ENCODE measurements at places on chromosomes 7 and 10. TPM values are rescaled to one million over a fixed set of nuclear protein-coding genes. Genes with fewer than 3 reads are reported as not detected.

CACNB2 gene
- total RNA-seq = not detected

TRIM50 gene
- total RNA-seq = not detected

NKX2-3 gene
- 1.2 TPM for total RNA-seq

PHYHIPL gene
- not detected for total RNA-seq

AKR1C4 gene
- not detected for total RNA-seq

TAS2R3 gene
- total RNA-seq = not detected

AKR1B15 gene
- not detected for total RNA-seq

SLC13A4 gene
- not detected for total RNA-seq

ALOX5 gene
- total RNA-seq = 2.0 TPM

CPA2 gene
- total RNA-seq = not detected

INMT gene
- total RNA-seq = not detected

DNA sequence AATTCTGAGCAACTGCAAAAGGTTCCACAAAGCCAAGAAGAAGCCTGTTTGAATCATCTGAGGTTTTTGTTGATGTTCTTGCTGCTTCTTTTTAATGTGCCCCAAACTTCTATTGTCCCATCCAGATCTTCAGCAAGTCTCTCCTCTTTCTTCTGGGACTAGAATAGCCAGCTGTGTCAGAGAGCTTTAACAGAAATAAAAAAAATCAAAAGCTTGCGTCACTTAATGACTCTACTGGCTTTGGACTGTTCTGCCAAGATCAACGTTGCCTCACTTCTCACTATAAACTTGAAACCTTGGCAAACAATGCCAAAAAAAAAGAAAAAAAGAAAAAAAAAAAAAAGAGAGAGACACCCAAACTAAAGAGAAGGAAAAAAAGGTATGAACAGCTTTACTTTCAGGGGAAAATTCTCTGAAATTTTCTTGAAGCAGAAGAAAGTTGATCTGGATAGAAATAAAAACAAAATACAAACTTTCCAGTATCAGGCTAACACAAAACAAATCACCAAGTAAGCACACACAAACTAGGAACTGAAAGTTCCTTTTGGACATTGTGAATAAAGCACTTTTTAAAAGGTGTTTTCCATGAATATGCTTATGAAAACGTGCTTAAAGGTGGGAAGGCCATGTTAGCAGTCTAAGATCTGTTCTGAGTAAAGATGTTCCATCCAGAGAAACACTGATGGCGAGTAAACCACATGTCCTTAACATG lies 14.8 kb downstream of the USP54 start:
- no peak for DNase-seq

DNA sequence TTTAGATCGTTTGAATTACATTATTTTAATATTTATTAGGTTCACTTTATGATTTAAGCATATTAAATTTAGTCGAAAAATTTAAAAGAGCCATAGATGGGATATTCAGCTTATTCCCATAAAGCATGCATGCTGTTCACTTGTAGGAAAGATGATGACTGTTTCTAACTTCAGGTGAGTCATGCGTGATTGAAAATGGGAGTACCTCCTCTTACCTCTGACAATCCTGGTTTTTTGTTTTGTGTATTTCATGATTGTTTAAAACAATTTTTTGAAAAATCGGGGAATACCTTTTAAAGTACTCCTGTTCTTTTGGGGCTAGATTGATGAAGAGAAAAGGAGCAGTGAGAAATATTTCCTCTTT lies 1.4 kb downstream of the TNKS2 start:
- DNase-seq = peak; percentile 26

DNA sequence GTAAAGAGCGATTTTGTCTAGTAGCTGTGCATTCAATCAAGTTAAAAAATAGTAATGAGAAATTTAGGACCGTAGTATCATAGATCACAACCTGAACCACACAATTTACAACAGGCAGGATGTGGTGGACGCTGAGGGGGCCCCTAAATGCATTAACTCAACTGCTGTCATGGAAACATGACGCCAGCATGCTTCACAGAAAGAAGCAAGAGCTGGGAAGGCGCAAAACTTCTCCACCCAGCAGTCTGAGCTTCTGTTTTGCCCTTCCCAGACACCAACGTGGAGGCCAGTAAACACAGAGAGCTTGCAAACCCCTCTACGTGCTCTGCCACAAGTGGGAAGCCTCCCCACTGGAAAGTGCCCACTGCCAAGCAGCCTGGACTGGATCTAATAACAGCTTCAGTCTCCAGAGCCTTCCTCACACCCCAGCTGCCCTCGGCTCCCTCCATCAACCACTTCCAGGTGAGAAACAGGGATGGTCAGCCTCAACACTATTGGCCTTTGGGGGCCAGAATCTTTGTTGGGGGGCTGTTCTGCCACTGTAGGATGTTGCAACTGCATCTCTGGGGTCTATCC lies 151.8 kb downstream of the SFMBT2 start:
- DNase-seq = peak; percentile 35

DNA sequence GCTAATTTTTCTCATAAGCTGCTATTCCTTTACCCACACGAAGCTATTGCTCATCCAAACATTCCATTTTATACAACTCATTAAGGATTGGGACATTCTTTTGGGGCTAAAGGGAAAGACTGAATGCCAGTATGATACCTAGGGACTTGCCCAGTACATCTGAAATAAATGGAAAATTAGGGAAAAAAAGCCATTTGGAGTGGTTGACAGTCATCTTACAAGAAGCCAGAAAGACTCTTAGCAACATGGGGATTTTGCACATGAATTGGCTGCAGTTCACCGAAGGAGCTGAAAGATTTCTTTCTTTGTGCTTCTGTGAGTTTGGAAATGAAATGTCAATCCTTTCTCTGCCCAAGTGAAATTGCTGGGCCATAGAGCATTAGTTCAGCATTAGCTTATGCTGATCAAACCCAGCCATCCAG lies 43.3 kb upstream of the MTURN start:
- peak; percentile 85 for DNase-seq

- no peak for DNase-seq
Measured at GRCh38 chr7:23306936-23307521, 7.9 kb downstream of the MALSU1 start.

- no peak for DNase-seq
Measured at GRCh38 chr7:135938563-135938962, 38.6 kb downstream of the MTPN start.

- DNase-seq = no peak
Measured at GRCh38 chr7:19248115-19248514, 102.9 kb upstream of the FERD3L start.

- no peak for DNase-seq
Measured at GRCh38 chr7:151859111-151859947, 17.6 kb downstream of the PRKAG2 start.

DNA sequence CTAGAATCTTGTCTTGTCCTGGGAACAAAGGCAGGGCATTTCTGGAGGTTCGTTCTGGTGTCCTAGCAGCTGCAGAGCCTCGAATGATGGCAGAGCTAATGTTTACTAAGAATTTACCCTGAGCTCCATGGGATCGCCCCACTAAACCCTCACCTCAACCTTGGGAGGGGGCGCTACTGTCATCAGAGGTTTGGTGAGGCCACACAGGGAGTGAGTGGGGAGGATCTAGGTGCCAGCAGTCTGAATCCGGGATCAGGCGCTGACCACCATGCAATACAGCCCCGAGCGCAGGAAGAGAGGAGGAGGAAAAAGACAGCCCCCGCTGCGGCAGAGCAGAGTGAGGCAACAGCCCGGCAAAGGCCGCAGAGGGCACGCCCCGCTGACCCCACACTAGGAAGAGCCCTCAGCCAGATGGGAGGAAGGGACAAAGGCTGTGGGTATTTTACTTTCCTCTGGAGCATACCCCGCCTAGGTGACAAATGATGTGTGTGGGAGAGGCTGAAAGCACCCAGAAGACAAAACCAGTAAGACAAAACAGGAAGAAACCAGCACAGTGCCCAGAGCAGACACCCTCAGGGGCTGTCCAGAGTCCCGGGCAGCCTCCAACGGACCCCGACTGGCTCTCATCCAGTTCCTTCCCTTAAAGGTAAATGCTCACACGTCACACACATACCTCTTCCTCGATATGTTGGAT lies 103.5 kb downstream of the FAM53B start:
- DNase-seq = no peak

Measured in A172 (cell line).